M059J (cell line): ENCODE measurements at places on chromosomes 2 and 18. TPM values are rescaled to one million over a fixed set of nuclear protein-coding genes. Genes with fewer than 3 reads are reported as not detected.

SOX11 gene
- total RNA-seq, result not detected in 2 replicates

RTP5 gene
- total RNA-seq, result not detected in 2 replicates

TUBA4B gene
- total RNA-seq, result not detected in 2 replicates

LYPD6B gene
- total RNA-seq, result 27.0 and 28.8 TPM in 2 replicates

GRCh38 chr2:5467178-5467905 is 224.8 kb upstream of the SOX11 start:
- no peak for DNase-seq

GRCh38 chr18:44853430-44853829 is 172.7 kb downstream of the SETBP1 start:
- no peak for DNase-seq

DNA sequence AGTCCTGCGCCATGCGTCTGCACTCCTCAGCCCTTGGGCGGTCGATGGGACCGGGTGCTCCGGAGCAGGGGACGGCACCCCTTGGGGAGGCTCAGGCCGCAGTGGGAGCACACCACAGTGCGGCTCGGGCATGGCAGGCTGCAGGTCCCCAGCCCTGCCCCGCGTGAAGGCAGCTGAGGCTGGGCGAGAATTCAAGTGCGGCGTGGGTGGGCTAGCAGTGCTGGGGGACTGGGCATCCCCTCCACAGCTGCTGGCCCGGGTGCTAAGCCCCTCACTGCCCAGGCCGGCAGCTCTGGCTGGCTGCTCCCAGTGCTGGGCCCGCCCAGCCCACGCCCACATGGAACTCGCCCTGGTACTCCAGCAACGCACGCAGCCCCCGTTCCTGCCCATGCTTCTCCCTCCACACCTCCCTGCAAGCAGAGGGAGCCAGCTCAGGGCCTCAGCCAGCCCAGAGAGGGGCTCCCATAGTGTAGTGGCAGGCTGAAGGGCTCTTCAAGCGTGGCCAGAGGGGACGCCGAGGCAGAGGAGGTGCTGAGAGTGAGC is 198.3 kb upstream of the CNTNAP5 start:
- DNase-seq, result no peak

GRCh38 chr2:148237911-148238310 is 217.0 kb downstream of the MBD5 start:
- no peak for DNase-seq

GRCh38 chr2:70104231-70105111 is 17.2 kb downstream of the PCBP1 start:
- no peak for DNase-seq

DNA sequence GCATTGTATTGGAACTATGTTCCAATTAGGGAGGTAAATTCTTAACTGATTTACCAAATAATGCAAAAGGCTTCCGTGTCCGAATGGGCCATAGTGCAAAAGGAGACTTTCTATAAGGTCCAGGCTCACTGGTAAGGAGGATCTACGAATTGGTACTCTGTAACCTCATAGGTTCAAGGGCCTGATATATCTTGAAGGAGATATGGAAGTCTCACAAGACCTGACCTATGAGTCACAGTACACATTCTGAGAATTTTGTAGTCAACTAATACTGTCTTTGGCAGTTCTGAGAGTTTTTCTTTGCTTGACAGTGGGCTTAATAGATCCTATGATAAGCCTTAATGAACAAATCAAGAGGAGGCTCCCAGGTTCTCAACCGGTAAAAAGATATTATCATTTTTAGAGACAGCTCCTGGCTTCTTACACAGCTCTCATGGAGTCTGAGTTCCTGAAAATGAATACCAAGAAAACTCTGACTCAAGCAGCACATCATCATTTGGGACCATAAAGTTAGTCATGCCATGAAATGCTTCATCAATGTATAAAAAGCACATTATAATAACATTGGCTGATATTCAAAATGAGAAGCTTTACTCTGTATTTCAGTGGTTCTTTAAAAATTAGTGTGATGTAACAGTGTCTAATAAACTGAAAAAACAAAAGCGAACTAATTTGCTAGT is 1275.2 kb upstream of the CRIM1 start:
- peak; percentile 9 for DNase-seq

- DNase-seq, result peak; percentile 12
Observed at GRCh38 chr2:161159456-161160225, 587 bp upstream of the TANK start.

DNA sequence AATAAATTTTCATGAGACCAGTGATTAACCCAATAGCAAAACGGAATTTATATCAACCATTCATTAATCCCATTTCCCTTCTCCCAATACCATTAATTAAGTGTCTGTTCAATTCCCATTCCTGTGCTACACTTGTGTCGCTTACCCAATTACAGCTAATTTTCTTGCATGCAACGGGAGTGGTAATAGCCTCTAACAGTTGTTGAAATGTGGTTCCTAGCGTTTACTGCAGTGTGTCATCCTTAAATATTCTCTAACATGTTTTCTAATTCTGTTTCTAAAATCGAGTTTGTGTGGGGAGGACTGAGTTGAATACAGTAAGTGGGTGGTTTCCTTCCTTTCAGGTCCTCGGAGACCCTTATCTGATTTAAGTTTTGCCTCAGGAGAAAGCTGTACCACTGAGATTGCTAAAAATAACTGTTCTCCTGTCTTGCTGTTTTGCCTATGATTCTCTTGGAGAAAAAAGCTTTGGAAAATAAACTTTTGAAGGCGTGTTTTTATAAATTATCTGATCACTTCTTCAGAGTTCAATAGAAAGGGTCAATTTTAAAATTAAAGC is 59.3 kb upstream of the LRRTM1 start:
- no peak for DNase-seq

DNA sequence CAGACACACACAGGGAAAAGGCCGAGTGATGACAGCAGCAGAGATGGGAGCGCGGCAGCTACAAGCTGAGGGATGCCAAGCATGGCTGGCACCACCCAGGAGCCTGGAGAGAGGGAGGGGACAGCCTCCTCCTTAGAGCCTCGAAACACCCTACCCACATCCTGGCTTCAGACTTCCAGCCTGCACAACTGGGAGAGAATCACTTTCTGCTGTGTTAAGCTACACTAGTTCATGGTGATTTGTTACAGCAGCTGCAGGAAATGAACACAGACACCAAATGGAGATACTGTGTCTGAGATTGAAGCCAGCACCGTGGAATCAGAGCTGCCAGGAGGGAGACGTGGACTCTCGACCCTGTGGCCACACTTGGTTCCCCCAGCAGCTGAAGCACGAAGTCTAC is 27.5 kb upstream of the FOSL2 start:
- no peak for DNase-seq
